ENCODE measurements at places on chromosomes 1 and 21.

DNA sequence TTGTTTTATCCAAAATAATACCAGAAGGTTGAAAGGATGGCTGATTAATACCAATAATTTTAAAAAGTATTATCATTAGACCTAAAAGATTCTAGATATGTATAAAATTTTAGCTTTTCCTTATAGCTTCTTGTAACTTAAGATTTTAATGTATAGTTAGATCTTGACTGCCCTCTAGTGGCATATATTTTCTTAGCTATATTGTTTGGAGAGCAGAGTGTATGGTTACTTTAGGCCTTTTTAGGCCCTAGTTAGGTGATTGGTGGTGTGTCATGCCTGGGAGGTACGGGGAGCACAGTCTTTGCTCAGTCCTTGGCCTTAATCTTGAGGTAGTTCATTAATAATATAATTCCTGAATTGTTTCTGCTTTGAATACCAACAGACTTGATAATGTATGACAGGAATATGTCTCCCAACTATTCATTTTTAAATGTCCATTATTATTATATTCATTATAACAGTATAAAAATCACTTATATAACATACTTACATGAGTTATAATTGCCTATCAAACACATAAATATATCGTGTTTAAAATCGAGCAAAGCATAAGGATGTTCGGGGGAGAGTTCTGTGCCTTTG, 328.4 kb downstream of the ZP4 start:
- no peak for DNase-seq

- DNase-seq, result peak; percentile 64
Measured at GRCh38 chr1:205484985-205485967, 19.2 kb upstream of the CDK18 start.

GRCh38 chr21:45723049-45723958, 79.8 kb downstream of the PCBP3 start:
- DNase-seq, result no peak

DNA sequence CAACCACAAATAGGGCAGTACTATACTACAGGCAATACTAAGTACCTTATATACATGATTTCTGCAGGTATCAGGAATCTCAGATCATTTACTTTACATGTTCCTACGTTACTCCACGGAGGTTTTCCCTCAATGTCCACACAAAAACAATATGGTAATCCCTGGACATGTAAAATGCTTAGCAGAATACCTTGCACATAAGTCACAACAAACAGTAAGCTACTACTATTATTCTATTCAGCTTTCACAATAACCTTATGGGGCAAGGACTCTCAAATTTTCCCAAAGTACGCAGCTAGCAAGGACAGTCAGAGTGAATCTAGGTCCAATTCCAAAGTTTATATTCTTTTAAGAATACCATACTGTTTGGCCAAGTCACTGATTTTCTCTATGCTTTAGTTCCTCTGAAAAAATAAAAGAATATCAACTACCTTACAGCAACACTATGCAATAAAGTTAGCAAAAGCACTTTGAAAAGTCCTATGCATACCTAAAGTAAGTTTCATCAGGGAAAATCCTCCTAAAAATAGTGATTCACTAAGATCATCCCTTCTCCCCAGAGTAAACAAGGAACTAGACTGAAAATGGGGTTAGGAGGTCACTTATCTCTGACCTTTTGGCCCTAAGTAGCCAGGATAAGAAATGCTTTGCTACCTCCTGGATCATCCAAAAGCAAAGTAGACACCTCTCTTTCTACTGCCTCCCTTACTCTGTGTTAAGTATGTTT, 67.4 kb downstream of the LUZP1 start:
- no peak for DNase-seq

DNA sequence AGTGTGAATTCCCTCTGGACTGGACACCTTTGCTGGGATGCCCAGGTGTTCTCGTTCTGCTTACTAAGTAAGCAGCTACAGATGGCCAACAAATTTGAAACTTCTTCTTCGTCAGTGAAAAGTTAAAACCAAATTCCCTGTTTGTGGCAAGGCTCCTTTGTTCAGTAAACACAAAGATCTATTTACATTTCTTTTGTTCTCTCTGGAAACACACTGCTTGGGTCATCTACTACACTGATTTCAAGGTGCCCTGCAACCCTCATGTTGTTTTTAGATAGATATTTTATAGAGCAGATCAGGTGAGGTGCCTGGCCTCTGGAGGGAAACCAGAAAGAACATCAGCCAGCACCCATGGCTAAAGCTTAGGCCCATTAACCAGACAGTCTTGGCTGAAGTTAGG, 157.2 kb upstream of the UBE2U start:
- DNase-seq, result no peak

GRCh38 chr1:169044296-169044695, 62.2 kb upstream of the ATP1B1 start:
- DNase-seq, result peak; percentile 20

DNA sequence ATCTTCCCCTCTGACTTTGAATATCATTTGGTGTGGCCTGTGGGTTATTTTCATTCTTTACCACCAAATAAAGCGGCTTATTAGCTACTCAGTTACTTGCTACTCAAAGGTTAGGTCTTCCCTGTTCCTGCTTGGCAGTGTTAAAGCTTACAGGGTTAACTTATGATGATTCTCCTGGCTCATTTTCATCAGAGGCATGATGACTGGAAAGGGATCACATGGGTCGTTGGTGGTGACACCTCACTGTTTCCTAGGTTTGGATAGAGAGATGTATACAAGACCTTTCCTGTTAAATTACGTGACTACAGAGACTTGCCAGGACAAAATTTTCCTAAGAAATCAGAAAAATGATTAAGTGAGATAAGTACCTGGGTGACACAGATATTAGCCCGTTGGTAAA, 27.4 kb downstream of the MRPS6 start:
- DNase-seq, result no peak

DNA sequence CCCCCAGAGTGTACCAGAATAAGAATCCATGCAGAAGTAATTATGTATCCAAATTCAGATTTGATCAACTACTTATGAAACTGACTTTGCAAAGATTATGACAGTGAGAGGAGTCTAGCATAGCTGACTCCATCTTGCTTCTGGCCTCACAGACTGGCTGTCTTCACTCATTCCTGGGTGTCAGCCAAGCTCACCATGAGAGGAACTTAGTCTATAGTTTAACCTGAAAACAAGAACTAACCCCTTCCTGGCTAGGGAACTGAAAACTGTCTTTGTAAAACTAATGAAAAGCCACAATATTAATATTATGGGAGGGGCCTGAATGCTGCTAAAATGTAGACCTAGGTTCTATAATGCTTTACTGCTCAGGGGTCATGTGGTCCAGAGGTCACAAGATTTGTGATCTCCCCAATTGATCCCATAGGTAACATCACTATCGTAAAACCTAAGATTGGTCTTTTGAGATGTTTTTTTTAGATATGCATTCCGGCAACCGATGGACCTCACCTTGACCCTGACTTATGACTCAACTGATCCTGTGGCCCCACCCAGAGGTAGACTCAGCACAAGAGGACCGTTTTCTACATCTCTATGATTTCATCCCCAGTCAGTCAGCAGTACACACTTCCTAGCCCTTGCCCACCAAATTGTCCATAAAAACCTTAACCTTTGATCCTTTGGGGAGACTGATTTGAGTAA, 55.2 kb downstream of the ATP1B1 start:
- no peak for DNase-seq

DNA sequence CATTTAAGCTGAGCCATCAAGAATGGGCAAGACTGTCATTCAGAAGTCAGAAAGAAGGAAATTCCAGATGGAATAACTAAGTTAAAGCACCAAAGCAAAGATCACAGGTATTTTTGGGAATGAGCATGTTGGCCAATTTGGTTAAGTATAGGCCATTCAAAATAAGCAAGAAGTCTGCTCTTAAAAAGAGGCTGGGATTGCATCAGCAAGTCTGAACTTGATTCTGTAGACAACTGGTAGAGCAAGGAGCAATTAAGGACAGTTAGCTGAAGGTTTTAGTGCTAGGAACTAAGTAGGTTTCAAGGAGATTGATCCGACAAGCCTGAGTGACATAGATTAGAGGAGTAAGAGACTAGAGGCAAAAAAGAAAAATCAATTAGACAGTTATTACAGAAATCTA, 8.4 kb downstream of the ANKRD45 start:
- no peak for DNase-seq

DNA sequence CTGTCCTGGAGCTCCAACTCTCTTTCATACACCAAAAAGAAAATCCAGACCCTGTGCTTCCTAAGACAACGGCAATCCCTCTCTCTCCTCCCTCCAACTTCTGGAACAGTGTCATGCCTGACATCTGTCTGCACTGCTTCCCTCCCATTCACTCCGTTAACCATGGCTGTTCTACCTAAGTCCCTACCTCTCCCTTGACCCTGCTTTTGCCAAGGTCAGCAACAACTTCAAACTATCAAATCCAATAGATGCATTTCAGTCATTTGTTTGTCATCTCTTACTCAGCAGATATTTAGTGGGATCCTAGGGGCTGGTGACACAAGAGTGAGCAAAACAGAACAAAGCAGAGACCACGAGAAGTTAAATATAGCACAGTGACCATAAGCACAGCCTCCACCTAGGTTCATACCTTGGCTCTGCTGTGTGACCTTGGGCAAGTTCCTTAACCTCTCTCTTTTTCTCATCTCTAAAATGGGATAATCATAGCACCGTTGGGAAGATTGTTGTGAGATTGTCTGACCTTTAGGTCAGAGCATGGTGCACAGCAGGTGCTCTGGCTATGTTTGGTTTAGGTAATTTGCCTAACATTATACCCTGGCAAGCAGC, 88.9 kb downstream of the TMEM53 start:
- no peak for DNase-seq

GRCh38 chr1:55168353-55168752, 46.8 kb downstream of the USP24 start:
- DNase-seq, result no peak

DNA sequence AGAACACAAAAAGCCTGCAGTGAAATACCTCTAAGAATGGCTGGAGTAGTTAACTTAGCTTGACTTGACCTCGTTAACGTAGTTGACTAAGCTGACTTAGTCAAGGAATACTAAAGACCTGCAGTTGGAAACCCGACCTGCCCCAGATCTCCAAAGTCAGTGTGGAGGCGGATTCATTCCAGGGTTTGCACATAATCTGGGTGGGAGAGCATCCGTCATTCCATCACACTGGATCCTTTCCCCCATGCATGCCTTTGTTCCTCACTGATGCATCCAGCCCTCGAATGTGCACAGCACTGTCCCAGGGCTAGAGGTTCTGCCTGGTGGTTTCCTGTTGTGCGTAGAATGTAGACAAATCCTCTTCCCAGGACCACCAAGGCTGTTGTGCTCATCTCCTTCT, 76.4 kb downstream of the KCNN3 start:
- no peak for DNase-seq

- DNase-seq, result no peak
Measured at GRCh38 chr1:107326824-107327445, 186.1 kb downstream of the NTNG1 start.

DNA sequence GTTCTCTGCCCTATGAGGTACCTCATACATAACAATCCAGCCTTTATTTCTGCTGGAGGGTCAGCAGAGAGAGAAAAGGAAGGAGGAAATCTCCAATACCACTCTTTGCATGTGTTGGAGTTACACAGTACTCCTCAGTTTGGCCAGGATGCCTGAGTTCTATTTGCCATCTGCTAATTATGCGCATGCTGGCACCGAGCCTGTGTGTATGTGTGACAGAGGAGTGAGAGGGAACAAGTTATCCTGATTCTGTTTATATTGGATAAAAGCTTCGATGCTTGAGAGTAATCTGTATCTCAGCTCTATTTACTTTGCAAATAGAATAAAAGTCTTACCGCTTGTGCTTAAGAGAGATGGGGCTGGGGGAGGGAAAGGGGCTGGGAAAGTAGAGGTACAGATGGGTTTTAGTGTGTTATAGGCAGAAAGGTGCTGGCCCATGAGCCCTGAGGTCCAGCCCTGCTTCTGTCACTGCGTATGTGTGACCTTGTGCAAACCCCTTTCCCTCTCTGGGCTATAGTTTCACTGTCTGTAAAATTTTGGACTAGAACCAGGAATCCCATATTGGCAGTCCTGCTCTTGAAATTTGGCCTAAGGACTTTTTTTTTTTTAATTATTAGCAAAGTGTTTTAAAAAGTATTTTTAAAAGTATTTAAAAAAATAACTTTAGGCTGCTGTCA, 54.5 kb upstream of the PLXNA2 start:
- DNase-seq, result no peak

DNA sequence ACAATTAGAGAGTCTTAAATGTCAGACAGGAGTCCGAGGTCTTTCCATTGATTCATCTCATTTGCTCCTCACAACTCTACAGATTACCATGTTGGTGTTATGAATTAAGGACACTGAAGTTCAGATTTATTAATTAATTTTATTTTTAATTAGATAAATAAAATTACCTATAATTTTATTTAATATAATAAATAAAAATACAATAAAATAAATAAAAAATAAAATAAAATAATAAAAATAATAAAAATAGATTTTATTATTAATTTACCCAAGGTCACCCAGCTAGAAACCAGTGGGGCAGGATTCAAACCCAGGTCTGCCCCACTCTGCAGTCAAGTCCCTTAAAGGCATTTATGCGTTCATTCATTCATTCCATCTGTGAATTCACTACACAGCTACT, 72.2 kb downstream of the VWA5B1 start:
- no peak for DNase-seq

- DNase-seq, result no peak
Measured at GRCh38 chr21:39576518-39577128, 36.1 kb upstream of the B3GALT5 start.

DNA sequence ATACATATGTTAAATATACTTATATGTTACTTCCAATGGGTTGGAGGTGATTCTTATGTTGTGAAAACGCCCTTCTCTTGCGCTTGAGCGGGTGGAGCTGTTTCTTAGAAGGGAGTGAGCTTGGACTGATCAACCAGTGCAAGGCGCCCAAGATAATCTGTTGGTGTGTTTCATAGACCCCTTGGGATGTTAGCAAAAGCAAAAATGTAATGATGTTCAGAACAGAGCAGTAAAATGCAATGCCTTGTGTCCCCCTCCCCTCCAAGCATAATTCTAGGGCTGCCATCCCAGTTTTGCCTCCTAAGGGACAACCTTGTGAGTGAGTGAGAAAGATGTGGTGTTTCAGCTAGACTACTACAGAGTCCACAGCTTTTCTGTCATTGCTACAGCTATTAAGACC, 6.2 kb upstream of the CD34 start:
- DNase-seq, result no peak

GRCh38 chr1:175742790-175743459, 470 bp downstream of the TNR start:
- no peak for DNase-seq

GRCh38 chr1:179586107-179586823, 5.4 kb upstream of the TDRD5 start:
- no peak for DNase-seq

DNA sequence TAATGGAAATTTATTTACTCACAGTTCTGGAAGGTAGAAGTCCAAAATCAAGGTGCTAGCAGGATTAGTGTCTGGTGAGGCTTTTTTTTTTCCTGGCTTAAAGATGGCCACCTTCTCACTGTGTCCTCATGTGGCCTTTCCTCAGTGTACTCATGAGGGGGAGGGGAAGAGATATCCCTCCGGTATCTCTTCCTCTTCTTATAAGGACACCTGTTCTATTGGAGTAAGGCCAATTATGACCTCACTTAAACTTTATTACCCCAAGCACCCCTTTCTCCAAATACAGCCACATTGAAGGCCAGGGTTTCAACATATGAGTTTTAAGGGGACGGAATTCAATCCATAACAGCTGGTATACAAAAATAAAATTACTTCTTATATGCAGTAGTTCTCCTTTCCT, 203.7 kb upstream of the C1orf87 start:
- no peak for DNase-seq

- no peak for DNase-seq
Measured at GRCh38 chr1:234933475-234933874, 195.2 kb downstream of the TOMM20 start.

Data from stimulated activated CD4-positive, alpha-beta T cell treated with anti-CD3 and anti-CD28 coated beads, Interleukin-4, amount 100 ng/mL, for 24 hours (primary cell).